ENCODE measurements at places on chromosomes 16 and 17.

GRCh38 chr16:50696575-50697420, 3.4 kb downstream of the NOD2 start:
- peak; percentile 99 for DNase-seq

DNA sequence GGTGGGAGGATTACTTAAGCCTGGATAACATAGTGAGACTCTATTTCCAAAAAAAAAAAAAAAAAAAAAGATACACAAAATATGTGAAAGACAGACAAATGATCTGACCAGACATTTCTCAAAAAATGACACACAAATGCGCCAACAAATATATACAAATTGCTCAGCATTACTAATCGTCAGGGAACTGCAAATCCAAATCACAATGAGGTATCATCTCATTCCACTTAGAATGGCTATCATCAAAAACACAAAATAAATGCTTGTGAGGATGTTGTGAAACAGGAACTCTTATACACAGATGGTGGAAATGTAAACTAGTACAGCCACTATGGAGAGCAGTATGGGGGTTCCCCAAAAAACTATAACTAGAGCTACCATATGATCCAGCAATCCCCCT, 62.4 kb downstream of the STX8 start:
- no peak for DNase-seq

DNA sequence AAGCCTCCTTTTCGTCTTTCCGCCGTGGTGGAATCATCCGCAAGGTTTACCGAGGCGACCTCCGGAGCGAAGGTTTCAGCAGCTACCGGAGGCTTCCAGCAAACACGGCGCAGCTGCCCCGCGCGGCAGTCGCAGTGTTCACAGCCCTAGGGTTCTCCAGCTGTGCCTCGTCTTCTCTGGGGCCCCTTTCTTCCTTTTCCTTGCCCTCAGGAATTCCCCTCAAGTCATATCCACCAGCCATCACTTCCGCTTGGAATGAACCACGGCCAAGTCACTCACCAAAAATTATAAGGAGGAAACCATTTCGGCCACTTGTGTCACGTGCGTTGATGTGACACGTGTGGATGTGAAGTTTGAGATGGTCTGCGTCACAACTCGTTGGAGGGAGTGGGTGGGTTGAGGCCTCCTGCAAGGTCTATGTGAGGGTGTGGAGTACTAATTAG, 636 bp upstream of the ERN1 start:
- peak; percentile 96 for DNase-seq

DNA sequence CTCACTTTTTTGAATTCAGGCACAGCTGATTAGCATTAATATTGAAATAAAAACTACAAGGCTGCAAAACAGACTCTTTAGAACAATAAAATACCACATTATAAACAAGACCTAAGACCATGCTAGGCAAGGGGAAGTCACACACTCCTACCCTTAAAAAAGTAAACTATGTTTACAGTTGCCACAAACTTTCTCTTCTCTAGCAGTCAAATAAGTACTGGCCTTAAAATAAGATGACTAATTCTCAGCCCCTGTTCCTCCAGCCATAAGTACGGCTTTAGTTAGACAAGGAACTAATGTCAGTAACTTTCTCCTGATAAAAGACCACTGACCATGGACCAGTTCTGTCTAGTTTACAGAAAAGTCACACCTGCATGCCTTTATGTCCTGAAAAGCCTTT, 19.5 kb upstream of the CPHXL start:
- DNase-seq, result no peak

- DNase-seq, result no peak
Measured at GRCh38 chr16:66578651-66579531, at the start of gene CMTM2. Gene CMTM2, plus strand, starts transcription at chr16:66579463. Its CDS starts 145 bp downstream, at chr16:66579608.

DNA sequence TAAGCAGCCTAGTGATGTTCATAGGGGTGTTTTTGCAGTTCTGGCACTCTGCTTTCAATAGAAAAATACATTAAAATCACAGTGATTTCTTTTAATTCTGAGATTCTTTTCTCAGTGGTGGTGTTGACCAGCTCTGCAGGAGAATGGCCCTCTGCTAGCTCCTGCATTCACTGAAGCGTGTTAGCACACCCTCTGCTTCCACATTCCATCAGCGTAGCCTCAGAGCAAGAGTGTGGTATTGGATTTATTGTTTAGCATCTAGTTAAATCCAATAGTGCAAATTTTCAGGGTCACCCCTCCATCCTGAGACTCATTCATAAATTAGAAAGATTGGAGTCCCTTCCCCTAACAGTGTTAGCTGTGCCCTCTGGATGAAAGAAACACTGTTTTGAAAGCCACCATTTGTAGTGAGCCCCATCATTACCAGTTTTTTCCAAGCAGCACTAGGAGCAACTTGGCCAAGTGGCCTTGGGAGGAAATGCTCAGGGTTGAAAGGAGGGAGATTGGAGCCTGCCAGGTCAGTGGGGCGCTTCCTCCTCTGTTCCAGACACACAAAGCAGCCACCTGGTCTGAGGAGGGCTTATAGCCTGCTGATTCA, 45.7 kb downstream of the B9D1 start:
- no peak for DNase-seq

- peak; percentile 65 for DNase-seq
Measured at GRCh38 chr17:57603978-57604377, 141.1 kb downstream of the CCDC182 start.

DNA sequence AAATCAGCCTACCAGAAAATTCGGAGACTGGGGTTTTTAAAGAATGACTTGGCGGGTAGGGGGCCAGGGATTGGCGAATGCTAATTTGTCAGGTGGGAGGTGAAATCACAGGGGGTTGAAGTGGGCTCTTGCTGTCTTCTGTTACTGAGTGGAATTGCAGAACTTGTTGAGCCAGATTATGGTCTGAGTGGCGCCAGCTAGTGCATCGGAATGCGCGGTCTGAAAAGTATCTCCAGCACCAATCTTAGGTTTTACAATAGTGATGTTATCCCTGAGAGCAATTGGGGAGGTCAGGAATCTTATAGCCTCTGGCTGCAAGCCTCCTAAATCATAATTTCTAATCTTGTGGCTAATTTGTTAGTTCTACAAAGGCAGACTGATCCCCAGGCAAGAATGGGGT, 762 bp upstream of the RBL2 start:
- no peak for DNase-seq

- no peak for DNase-seq
Measured at GRCh38 chr17:20276421-20276820, 190.9 kb downstream of the LGALS9B start.

GRCh38 chr16:82439678-82440293, 187.0 kb upstream of the CDH13 start:
- no peak for DNase-seq

GRCh38 chr17:9256751-9257629, 235.7 kb downstream of the NTN1 start:
- DNase-seq, result no peak

- DNase-seq, result no peak
Measured at GRCh38 chr17:81140018-81140417, 25.3 kb upstream of the PVALEF start.

DNA sequence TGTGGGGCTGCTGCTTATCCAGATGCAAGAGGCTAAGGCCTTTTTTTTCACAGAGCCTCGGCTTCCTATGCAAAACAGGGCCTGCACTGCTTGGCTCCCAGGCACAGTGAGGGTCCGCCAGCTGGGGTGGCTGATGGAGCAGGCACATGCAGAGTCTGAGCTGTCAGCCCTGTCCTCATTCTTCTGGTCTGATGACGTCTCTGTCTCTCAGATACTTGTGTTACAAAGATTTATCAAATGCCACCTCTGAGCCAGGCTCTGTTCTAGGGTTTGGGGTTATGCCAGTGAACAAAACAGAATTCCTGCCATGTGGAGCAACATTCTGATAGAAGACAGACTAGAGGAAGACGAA, 4.8 kb downstream of the RNF40 start:
- DNase-seq, result no peak

DNA sequence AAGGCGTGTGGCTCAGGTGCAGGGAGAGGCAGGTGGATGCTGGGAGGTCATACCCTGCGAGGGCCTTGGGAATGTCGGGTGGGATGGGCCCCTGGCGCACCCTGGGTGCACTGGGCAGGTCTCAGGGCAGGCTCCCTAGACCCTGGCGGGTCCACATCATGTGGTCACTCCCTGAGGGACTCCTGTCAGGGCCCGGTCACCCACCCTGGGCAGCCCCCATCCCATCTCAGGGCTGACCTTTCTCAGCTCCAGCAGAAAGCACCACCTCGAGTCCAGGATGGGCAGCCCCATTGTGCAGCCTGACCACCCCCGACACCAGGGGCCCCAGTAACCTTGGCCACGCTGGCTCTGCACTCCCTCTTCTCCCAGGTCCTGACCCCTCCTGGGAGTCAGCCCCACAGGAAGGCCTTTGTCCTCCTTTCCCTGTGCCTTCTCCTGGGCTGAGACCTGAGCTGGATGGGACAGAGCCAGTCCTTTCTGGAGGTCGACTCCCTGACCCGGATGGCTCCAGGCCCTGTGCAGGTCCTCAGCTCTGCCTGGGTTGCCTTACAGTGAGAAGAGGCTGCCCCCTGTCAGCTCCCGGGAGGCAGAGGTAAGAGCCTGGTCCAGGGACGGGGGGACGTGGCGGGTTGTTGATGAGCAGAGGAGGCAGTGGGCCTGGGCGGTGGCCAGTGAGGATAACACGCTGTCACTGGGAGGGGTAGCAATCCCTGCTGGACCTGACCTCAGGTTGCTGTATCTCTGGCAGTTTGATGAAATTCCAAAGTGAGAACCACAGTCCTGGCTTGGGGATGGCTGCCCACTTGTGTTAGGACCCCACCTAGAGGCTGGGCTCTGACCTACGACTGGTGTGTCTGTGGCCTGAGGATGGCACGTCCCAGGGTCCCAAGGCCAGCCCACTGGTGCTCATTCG, 77.9 kb downstream of the GOSR1 start:
- DNase-seq, result no peak

GRCh38 chr17:7858522-7858810, 663 bp downstream of the CYB5D1 start:
- DNase-seq, result peak; percentile 43
